ENCODE measurements at places on chromosomes 6 and 20.

DNA sequence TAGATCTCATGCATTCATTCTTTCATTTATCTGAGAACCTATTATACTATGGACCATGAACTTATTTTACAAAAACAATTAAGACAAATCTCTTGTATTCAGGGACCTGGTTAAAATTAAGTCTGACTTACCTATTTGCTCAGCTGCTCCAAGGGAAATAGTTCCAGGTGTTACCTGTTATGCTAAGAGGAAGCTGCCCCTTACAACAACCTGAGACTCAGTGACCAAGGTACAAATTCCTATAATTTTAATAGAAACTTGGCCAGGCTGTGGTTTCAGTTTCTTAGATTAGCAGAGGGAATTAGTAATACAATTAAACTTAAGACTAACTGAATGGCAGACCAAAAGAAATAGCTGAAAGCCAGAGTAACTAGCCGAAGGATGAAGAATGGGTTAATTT is 48.2 kb upstream of the GMPR start:
- no peak overlapping the region for H3K4me3 ChIP-seq
- H3K27ac ChIP-seq, result no peak overlapping the region
- no peaks in the 10 kb centered on the region for H3K36me3 ChIP-seq
- no peak for DNase-seq
- H3K27me3 ChIP-seq, result no peaks in the 10 kb centered on the region

DNA sequence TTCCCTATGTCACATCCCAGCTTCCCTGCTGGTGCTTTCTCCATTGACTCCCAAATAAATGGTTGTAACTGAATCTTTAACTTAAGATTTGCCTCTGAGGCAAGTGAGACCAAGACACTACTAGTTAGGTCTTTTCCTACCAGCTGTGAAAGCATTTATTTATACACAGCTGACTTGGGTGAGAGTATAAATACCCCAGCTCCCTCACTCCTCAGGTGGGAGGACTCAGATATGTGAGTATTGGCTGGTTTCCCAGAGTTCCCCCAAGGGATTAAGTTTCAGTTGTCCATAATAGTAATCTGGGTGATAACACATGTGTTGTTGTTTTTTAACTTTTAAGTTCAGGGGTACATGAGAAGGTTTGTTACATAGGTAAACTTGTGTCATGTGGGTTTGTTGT is 49.8 kb downstream of the CFAP61 start:
- H3K27ac ChIP-seq, result no peak overlapping the region
- no peak for DNase-seq
- H3K36me3 ChIP-seq, result no peaks in the 10 kb centered on the region
- no peak overlapping the region for H3K4me3 ChIP-seq

DNA sequence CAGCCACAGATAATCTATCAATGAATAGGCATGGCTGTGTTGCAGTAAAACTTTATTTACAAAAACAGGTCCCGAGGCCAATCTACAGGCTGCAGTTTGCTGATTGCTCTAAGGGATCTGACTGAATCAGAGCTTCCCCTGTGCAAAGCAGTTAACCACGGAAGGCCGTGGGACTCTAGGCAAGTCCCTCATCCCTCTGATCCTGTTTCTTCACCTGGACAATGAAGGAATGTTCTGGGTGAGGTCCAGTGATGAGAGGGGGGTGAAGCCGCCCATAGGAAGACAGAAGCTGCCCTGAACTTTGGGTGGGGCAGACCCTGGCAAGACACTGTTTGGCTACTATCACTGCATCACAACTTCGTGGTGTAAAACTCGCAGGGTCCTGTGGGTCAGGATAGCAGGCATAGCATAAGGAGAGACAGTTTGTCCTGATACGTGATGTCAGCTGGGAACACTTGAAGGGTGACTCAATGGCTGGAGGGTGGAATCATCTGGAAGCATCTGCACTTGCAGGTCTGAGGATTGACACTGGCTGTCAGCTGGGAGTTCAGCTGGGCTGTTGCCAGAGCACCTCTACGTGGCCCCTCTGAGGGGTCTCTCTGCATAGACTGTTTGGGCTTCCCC is 33.3 kb upstream of the TGM2 start:
- H3K4me3 ChIP-seq, result no peak overlapping the region
- no peaks in the 10 kb centered on the region for H3K27me3 ChIP-seq
- no peaks in the 10 kb centered on the region for H3K4me1 ChIP-seq
- H3K27ac ChIP-seq, result no peak overlapping the region
- DNase-seq, result peak; percentile 4

- no peaks in the 10 kb centered on the region for H3K36me3 ChIP-seq
- H3K4me3 ChIP-seq, result no peak overlapping the region
- no peak overlapping the region for H3K27ac ChIP-seq
- H3K4me1 ChIP-seq, result no peaks in the 10 kb centered on the region
- no peak for DNase-seq
Measured at GRCh38 chr20:54633374-54634355, 158.3 kb downstream of the DOK5 start.

GRCh38 chr6:130853555-130854183 is 26.5 kb downstream of the SMLR1 start:
- H3K27ac ChIP-seq, result no peak overlapping the region
- no peaks in the 10 kb centered on the region for H3K27me3 ChIP-seq
- H3K4me1 ChIP-seq, result no peaks in the 10 kb centered on the region
- H3K4me3 ChIP-seq, result no peak overlapping the region
- no peaks in the 10 kb centered on the region for H3K36me3 ChIP-seq
- peak; percentile 12 for DNase-seq

- no peaks in the 10 kb centered on the region for H3K4me1 ChIP-seq
- no peak overlapping the region for H3K4me3 ChIP-seq
- H3K27me3 ChIP-seq, result no peaks in the 10 kb centered on the region
- DNase-seq, result no peak
Measured at GRCh38 chr6:169409742-169410312, 156.2 kb upstream of the THBS2 start.

DNA sequence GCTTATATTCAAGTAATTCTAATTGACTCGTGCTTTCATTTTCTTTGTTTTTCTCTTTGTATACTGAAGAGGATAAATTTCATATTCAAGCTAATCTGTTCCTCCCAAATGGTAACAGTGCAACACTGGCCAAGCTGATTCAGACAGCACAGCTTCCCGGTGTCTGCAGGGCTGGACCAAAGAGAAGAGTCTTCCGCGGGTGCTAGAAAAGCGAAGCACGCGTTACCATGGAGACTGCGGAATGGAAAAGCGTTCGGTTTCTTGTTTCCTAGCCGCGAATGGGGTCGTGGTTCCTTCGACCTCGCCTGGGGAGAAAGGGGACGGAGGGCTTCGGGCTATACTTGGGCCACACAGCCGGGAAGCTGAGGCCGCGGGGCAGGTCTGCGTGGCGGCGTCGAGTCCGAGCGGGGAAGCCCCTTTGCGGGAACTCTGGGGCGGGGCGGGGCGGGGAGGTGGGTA is 6.2 kb upstream of the ZNF311 start:
- peaks cover 25% of the 10 kb centered on the region for H3K27me3 ChIP-seq
- H3K4me3 ChIP-seq, result peak overlapping the region; percentile 67
- no peak overlapping the region for H3K27ac ChIP-seq

DNA sequence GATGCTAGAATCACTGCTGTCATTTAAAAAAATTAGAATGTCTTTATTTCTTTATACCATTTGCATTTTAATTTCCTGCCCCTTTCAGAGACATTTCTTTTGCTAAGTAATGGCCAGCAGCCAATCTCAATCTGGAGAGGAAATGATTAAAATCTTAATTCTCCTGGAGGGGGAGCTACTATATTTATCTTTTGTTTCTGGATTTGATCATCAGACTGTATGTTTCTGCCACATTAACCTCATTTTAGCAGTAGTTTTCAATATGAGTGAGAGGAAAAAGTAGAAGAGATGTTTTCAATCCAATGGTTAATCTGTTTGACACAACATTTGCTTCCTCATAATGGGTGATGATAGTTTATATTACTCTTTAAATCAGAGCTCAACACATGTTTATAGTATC is 138.0 kb downstream of the FUT9 start:
- H3K4me1 ChIP-seq, result no peaks in the 10 kb centered on the region
- H3K36me3 ChIP-seq, result no peaks in the 10 kb centered on the region
- H3K27ac ChIP-seq, result no peak overlapping the region

DNA sequence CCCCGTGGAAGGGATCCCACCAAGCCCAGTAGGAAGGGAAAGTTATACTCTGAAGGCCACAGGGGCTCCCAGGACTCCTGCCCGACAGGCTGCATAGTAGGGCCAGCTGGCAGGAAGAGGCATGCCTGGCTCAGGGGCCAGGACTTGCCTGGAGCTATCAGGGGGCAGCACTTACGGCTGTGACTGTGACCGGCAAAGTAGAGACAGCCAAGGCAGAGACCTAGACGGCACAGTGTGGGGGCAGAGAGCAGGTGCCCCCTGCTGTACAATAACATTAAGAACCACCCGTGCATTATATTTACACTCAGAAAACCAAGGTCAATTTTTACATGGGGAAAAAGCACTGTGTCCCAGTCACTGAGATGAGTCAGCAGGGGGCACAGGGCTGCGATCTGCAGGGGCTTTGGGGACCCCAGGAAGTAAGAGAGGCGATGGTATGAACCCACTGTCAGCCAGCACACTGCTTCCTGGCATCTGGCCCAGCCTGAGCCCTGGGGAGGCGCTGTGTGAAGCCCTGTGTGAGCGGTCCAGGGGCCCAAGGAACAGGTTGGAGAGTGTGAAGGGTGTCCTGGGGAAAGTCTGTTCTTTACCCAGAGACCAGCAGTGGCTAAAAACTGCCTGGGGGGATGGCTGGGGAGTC is 9.9 kb downstream of the CCDC167 start:
- H3K4me3 ChIP-seq, result no peak overlapping the region
- H3K27ac ChIP-seq, result no peak overlapping the region
- H3K27me3 ChIP-seq, result no peaks in the 10 kb centered on the region
- H3K4me1 ChIP-seq, result no peaks in the 10 kb centered on the region

GRCh38 chr6:131292145-131292938 is 157.1 kb downstream of the AKAP7 start:
- no peak for DNase-seq
- no peak overlapping the region for H3K27ac ChIP-seq
- H3K4me1 ChIP-seq, result no peaks in the 10 kb centered on the region
- no peaks in the 10 kb centered on the region for H3K27me3 ChIP-seq

GRCh38 chr20:3032624-3033023 is 10.8 kb upstream of the GNRH2 start:
- no peaks in the 10 kb centered on the region for H3K4me1 ChIP-seq
- H3K4me3 ChIP-seq, result no peak overlapping the region
- H3K27ac ChIP-seq, result no peak overlapping the region

DNA sequence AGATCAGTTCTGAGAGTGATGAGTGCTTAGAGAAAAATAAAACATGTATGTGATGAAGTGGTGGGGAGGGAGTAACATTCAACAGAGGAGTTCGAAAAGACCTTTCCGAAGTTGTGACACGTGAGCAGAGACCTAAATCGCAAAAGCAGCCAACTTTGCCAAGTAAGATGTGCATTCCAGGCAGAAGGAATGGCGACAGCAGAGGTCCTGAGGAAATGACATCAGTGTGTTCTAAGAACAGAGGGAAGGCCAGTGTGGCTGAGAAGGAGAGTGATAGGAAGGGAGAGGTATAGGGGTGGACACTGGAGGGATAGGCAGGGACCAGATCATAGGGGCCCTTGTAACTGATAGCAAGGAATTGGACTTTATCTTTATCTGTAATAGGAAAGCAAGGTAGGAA is 51.3 kb downstream of the ADAT2 start:
- H3K4me3 ChIP-seq, result no peak overlapping the region
- H3K36me3 ChIP-seq, result no peaks in the 10 kb centered on the region
- H3K27me3 ChIP-seq, result no peaks in the 10 kb centered on the region
- DNase-seq, result no peak
- no peak overlapping the region for H3K27ac ChIP-seq
- no peaks in the 10 kb centered on the region for H3K4me1 ChIP-seq

GRCh38 chr6:144741659-144742058 is 456.5 kb downstream of the UTRN start:
- no peak overlapping the region for H3K27ac ChIP-seq
- no peak overlapping the region for H3K4me3 ChIP-seq
- H3K4me1 ChIP-seq, result no peaks in the 10 kb centered on the region
- H3K36me3 ChIP-seq, result no peaks in the 10 kb centered on the region

Data from kidney (tissue), 22 donors.